ENCODE measurements at places on chromosomes 3 and 15. TPM values are rescaled to one million over a fixed set of nuclear protein-coding genes. Genes with fewer than 3 reads are reported as not detected.

GRCh38 chr15:27561816-27562215 lies 537.3 kb downstream of the OCA2 start:
- no peak for DNase-seq

- no peak for DNase-seq
These were observed 112.3 kb downstream of the GALK2 start for GRCh38 chr15:49282366-49282765.

DNA sequence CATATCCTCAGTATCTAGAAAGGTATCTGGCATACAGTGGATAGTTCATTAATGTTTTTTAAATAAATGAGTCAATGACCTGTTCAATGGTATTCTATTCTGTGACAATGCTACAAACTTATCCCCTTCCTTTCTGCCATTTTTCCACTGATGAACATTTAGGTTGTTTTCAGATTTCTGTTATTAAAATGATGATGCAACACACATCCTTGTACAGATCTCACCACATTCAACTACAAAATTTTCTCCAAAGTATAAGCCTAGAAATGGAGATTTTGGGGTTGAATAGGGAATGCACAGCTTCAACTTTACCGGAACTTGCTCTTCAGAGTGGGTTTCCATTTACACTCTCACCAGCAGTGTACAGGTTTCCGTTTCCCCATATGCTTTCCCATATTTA lies 210.2 kb downstream of the ISL2 start:
- DNase-seq, result no peak

- no peak for DNase-seq
These were observed 151.5 kb downstream of the LRRK1 start for GRCh38 chr15:101070502-101071273.

DNA sequence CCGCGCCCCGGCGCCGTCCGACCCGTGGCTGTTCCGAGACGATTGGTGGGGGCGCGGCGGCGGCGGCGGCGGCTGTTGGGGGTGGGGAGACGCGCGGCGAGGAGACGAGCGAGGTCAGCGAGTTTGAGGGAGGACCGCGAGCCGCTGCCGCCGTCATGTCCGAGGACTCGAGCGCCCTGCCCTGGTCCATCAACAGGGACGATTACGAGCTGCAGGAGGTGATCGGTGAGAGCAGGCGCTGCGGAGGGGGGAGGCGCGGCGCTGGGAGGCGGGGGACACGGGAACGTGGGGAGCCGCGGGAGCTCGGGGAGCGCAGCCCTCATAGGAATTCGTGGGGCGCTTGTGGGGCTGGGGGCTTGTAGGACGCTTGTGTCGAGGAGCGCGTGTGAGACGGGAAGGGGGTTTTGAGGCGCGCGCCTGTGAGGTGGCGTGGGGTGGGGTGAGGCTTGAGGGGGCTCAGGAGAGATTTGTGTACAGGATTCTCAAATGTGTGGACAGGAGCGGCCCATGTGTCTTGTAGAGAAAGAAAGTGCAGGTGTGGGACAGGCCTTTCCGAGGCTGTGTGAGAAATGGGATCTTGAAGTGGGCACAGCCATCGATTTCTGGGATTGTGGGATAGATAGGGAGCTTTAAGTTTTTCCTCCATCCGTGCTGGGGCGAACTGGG lies 518 bp downstream of the OXSR1 start:
- no peak for DNase-seq

DNA sequence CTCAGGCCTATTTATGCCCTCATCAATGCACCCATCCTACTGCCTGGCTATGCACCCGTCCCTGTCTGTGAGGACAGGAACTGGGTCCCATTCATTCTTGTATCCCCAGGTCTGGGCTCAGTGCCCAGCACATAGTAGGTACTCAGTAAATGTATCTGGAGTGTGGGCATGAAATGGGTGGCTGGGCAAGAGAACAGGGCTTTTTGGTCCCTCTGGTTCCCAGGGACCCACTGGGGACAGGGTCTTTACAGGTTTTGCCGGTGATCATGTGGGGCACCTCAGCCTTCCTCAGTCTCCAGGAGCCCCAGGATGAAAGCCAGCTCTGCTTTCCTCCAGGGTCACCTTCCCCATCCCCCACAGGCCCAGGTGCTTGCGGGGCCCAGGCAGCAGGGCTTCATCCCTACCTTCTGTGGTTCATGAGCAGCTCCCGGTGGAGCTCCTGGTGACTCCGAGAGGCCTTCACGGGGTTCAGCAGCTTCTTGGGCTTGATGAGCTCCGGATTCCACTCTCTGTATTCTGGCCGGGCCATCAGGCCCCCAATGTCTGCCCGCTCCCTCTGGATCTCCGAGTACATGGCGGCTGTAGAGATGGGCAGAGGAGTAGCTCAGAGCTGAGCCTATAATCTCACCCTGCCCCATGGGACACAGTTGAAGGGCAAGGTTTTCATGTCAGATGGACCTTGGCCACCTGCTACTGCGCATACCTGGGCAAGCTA lies 7.7 kb downstream of the FAM107A start:
- DNase-seq, result no peak

Gene RPP25
- polyA plus RNA-seq, result 2.5 TPM

Gene CPNE4
- 0.47 TPM for polyA plus RNA-seq

Gene VGLL3
- 7.0 TPM for polyA plus RNA-seq

Gene FEZF2
- not detected for polyA plus RNA-seq

Data from renal cortex interstitium (tissue), 15 donors.